ENCODE measurements at places on chromosomes 2 and 18. TPM values are rescaled to one million over a fixed set of nuclear protein-coding genes. Genes with fewer than 3 reads are reported as not detected.

- no peaks in the 10 kb centered on the region for H3K4me1 ChIP-seq
- H3K27me3 ChIP-seq = no peaks in the 10 kb centered on the region
- no peak overlapping the region for H3K4me3 ChIP-seq
- no peak for DNase-seq
Observed at GRCh38 chr2:84285056-84285747, 173.9 kb downstream of the SUCLG1 start.

The CREG2 gene
- total RNA-seq = under 0.01 TPM

- no peak overlapping the region for H3K4me3 ChIP-seq
- H3K4me1 ChIP-seq = no peaks in the 10 kb centered on the region
- no peak for DNase-seq
- no peaks in the 10 kb centered on the region for H3K27me3 ChIP-seq
- H3K36me3 ChIP-seq = no peaks in the 10 kb centered on the region
- H3K27ac ChIP-seq = no peak overlapping the region
Observed at GRCh38 chr2:194562329-194562728, 1094.7 kb upstream of the SLC39A10 start.

DNA sequence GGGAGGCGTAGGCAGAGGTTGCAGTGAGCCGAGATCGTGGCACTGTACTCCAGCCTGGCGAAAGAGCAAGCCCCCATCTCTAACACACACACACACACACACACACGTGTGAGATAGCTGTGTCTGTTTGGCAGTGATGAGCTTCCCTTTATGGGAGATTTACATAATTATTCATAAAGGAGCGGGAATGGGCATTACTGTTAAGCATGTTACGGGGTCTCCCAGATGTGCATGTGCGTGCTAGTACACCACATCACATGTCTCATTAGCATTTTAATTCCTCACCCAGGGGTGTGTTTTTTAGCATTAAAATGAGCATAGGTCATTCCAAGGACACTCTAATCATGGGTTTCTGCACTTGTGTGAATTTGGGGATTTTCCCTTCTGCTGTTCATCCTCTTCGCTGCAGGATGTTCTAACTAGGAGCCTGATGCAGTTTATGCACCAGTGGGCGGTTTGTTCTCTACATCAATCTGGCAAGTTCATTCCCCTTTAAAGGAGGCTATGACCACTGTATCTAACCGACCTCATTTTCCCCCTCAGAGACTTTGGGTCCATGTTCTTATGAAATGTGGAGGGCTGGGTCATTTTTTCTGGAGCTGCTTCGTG is 1.0 kb upstream of the FAM178B start:
- no peak overlapping the region for H3K4me3 ChIP-seq
- no peaks in the 10 kb centered on the region for H3K4me1 ChIP-seq
- H3K36me3 ChIP-seq = no peaks in the 10 kb centered on the region
- DNase-seq = no peak

The C2orf74 gene
- 7.7 TPM for total RNA-seq

DNA sequence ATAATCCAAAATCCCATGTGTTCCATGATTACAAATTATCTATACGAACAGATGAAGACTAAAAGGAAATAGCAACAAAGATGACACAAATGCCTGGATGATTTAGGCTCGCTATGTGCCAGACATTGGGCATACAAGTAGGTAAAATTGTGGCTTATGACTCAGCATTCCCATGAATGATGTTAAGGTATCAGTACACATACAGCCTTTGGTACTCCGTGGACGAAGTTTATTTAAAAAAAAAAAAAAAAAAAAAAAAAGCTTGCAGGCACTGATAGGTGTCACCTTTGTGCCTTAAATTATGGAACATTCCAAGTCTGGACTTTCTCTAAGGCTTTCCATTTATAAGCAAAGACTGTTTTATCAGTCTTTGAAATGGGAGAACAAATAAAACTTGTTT is 2.7 kb downstream of the CHAC2 start:
- H3K4me1 ChIP-seq = peaks cover 10% of the 10 kb centered on the region
- no peaks in the 10 kb centered on the region for H3K27me3 ChIP-seq
- no peak for DNase-seq
- H3K4me3 ChIP-seq = no peak overlapping the region
- H3K36me3 ChIP-seq = no peaks in the 10 kb centered on the region

- DNase-seq = no peak
- H3K4me3 ChIP-seq = no peak overlapping the region
- no peaks in the 10 kb centered on the region for H3K36me3 ChIP-seq
- no peak overlapping the region for H3K27ac ChIP-seq
Observed at GRCh38 chr18:58805467-58806187, 59.0 kb upstream of the ZNF532 start.

- peak; percentile 6 for DNase-seq
- no peaks in the 10 kb centered on the region for H3K36me3 ChIP-seq
- no peaks in the 10 kb centered on the region for H3K4me1 ChIP-seq
- H3K27ac ChIP-seq = no peak overlapping the region
Observed at GRCh38 chr18:8212896-8213780, 396.1 kb upstream of the RAB12 start.

The CRACDL gene
- not detected for total RNA-seq

The ST8SIA3 gene
- not detected for total RNA-seq

The SERPINB12 gene
- not detected for total RNA-seq

The NR4A2 gene
- total RNA-seq = 1.1 TPM

DNA sequence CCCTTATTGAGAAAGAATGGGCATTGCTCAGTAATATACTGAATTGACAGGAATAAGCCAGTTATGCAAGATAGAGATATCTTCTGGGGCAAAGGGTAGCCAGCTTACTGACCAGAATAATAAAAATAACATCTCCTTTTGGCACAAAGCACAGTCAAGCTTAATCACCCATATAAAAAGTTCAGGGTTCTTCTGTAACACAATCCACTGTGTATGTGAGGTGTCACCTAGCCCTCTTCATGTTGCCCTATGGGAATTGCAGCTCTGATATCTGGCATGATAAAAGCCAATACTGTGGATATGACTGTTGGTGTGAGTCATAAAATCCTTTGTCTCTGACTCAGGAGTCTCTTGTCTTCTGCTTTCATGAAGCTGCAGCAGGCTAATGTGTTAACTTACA is 90.8 kb downstream of the DSEL start:
- H3K27me3 ChIP-seq = no peaks in the 10 kb centered on the region
- H3K4me3 ChIP-seq = no peak overlapping the region
- peak; percentile 96 for DNase-seq
- H3K27ac ChIP-seq = peak overlapping the region; percentile 54
- H3K36me3 ChIP-seq = no peaks in the 10 kb centered on the region

The DQX1 gene
- total RNA-seq = not detected

The FSHR gene
- not detected for total RNA-seq

DNA sequence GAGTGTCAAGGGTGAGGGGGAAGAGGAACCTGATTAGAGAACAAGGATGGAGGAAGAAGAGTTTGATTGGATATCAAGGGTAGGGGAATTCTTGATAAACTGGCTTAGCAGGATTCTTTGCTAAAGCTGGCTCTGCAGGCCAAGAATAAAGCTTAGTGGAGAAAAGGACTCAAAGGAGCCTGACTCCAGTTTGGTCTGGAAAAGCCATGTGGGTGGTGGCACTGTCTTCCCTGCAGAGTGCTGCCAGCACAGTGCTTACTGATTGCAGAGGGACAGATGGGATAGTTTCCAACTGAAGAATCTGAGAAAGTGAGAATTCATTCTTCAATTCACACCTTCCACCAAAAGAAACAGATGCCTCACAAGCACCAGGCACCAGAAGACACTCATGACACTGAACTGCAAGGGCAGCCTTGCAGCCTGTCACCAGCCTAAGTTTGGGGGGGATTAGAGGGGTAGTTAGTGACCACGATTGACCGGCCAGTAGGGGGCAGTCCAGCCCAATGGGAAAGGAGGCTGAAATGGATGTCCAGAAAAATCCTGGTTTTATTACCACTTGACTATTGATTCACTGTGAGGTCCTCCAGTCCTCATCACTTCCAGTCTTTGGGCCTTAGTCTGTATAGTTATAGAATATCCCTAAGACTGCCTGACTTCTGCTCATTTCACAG is 334.5 kb downstream of the SMAD2 start:
- H3K27ac ChIP-seq = no peak overlapping the region
- no peak overlapping the region for H3K4me3 ChIP-seq
- H3K36me3 ChIP-seq = no peaks in the 10 kb centered on the region
- H3K4me1 ChIP-seq = no peaks in the 10 kb centered on the region

- no peaks in the 10 kb centered on the region for H3K27me3 ChIP-seq
- peaks cover 69% of the 10 kb centered on the region for H3K4me1 ChIP-seq
- peak overlapping the region; percentile 57 for H3K4me3 ChIP-seq
- H3K36me3 ChIP-seq = no peaks in the 10 kb centered on the region
- H3K27ac ChIP-seq = peak overlapping the region; percentile 96
Observed at GRCh38 chr2:188788621-188789020, 185.6 kb upstream of the COL3A1 start.

The RPIA gene
- total RNA-seq = 3.0 TPM

- no peaks in the 10 kb centered on the region for H3K27me3 ChIP-seq
- H3K36me3 ChIP-seq = no peaks in the 10 kb centered on the region
- no peak overlapping the region for H3K4me3 ChIP-seq
- H3K4me1 ChIP-seq = peaks cover 29% of the 10 kb centered on the region
Observed at GRCh38 chr2:12803607-12804006, 86.9 kb downstream of the TRIB2 start.

DNA sequence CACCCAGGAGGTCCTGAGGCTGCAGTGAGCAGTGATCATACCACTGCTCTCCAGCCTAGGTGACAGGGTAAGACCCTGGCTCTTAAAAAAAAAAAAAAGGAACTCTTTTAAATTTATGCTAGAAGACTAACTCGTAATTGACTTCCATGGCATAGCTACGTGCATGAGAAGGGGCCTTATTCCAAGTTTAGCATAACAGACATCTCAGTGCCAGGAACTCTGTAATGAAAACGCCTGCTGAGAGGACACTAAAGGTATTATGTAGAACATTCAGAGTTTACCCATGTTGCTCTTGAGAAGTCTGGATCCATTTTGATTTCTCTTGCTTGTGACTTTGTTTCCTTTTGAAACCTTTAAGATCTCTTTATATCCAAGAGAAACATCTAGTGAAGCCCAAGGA is 276.0 kb downstream of the ZNF407 start:
- H3K27me3 ChIP-seq = no peaks in the 10 kb centered on the region
- no peak overlapping the region for H3K27ac ChIP-seq
- no peak overlapping the region for H3K4me3 ChIP-seq
- H3K36me3 ChIP-seq = no peaks in the 10 kb centered on the region

The NTSR2 gene
- total RNA-seq = not detected

The OSR1 gene
- 9.1 TPM for total RNA-seq

GRCh38 chr2:43462866-43463641 is 132.8 kb downstream of the THADA start:
- H3K27ac ChIP-seq = no peak overlapping the region
- H3K4me1 ChIP-seq = peaks cover 76% of the 10 kb centered on the region
- no peaks in the 10 kb centered on the region for H3K36me3 ChIP-seq
- no peak overlapping the region for H3K4me3 ChIP-seq
- DNase-seq = no peak

DNA sequence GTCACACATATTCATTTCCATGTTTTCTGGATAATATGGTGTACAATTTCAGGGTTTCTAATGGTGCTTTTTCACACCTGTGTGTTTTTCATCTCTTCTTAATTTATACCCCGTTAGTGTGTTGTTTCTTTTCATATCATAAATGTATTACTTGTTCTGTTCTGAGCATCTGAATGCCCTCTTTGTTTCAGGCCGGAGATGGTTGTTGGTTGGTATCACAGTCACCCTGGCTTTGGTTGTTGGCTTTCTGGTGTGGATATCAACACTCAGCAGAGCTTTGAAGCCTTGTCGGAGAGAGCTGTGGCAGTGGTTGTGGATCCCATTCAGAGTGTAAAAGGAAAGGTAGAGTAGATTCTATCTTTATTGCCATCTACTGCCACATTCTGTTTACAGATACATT is 45.1 kb upstream of the TBR1 start:
- H3K27me3 ChIP-seq = no peaks in the 10 kb centered on the region
- H3K36me3 ChIP-seq = peaks cover 37% of the 10 kb centered on the region
- H3K4me3 ChIP-seq = no peak overlapping the region
- no peak for DNase-seq

The DSC2 gene
- total RNA-seq = not detected

GRCh38 chr2:31246184-31246852 is 12.4 kb downstream of the EHD3 start:
- peaks cover 10% of the 10 kb centered on the region for H3K4me1 ChIP-seq
- H3K27ac ChIP-seq = no peak overlapping the region
- H3K36me3 ChIP-seq = no peaks in the 10 kb centered on the region
- no peaks in the 10 kb centered on the region for H3K27me3 ChIP-seq

The CIDEA gene
- total RNA-seq = not detected

The IL18RAP gene
- not detected for total RNA-seq

GRCh38 chr2:75709297-75709696 is 1.4 kb downstream of the GCFC2 start:
- no peaks in the 10 kb centered on the region for H3K27me3 ChIP-seq
- DNase-seq = peak; percentile 11
- H3K4me3 ChIP-seq = peak overlapping the region; percentile 88
- no peak overlapping the region for H3K27ac ChIP-seq

DNA sequence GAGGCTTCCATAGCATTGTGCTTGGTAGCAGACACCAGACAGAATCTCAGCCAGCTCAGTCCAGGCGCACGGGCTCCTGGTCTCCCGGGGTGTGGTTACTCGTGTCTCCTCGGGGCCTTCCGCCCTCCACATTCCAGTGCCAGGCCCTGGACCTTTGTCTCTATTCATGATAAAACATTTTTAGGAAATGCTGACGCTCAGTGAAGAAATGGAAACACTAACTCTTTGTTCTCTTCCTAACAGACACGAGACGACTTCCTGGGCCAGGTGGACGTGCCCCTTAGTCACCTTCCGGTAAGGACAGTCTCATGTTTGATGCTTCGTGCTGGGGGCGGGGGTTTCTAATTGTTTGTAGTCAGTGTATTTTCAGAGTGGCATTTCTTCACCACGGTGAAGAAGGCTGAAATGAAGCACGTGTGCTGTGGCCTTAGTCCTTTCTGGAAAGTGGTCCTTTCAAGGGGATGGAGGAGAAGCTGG is 271.8 kb downstream of the NEDD4L start:
- H3K27me3 ChIP-seq = no peaks in the 10 kb centered on the region
- H3K4me1 ChIP-seq = peaks cover 14% of the 10 kb centered on the region
- no peak for DNase-seq

GRCh38 chr2:29983308-29983707 is 61.9 kb upstream of the ALK start:
- H3K4me3 ChIP-seq = no peak overlapping the region
- no peak overlapping the region for H3K27ac ChIP-seq
- H3K27me3 ChIP-seq = no peaks in the 10 kb centered on the region
- no peak for DNase-seq

The RESP18 gene
- total RNA-seq = not detected

The DUSP19 gene
- total RNA-seq = 2.3 TPM

- no peak overlapping the region for H3K4me3 ChIP-seq
- no peaks in the 10 kb centered on the region for H3K27me3 ChIP-seq
- H3K36me3 ChIP-seq = no peaks in the 10 kb centered on the region
- H3K27ac ChIP-seq = no peak overlapping the region
Observed at GRCh38 chr2:215970425-215970824, 42.9 kb downstream of the MREG start.

GRCh38 chr2:97963079-97963406 is 32.7 kb downstream of the TMEM131 start:
- H3K36me3 ChIP-seq = no peaks in the 10 kb centered on the region
- H3K4me1 ChIP-seq = peaks cover 8% of the 10 kb centered on the region
- DNase-seq = no peak
- no peaks in the 10 kb centered on the region for H3K27me3 ChIP-seq
- no peak overlapping the region for H3K4me3 ChIP-seq

GRCh38 chr2:218405086-218405745 is 5.5 kb downstream of the CTDSP1 start:
- peak overlapping the region; percentile 56 for H3K27ac ChIP-seq
- H3K36me3 ChIP-seq = 0 out of 2 replicates have a peak, but pooled peaks cover 3% of the 10 kb centered on the region
- H3K4me3 ChIP-seq = no peak overlapping the region
- no peaks in the 10 kb centered on the region for H3K27me3 ChIP-seq

GRCh38 chr18:35158728-35159450 is 81.9 kb upstream of the ZNF397 start:
- H3K36me3 ChIP-seq = no peaks in the 10 kb centered on the region
- H3K4me1 ChIP-seq = no peaks in the 10 kb centered on the region
- no peak for DNase-seq
- no peak overlapping the region for H3K4me3 ChIP-seq
- 0 out of 2 replicates have a peak, but pooled peaks cover 2% of the 10 kb centered on the region for H3K27me3 ChIP-seq
- no peak overlapping the region for H3K27ac ChIP-seq

The UPP2 gene
- not detected for total RNA-seq

All from GM23248 (cell line).